Activated naive CD4-positive, alpha-beta T cell treated with Interleukin-2 at 50 U/mL for 16 hours (primary cell): ENCODE measurements at places on chromosomes 6 and 20.

GRCh38 chr6:52336919-52337561, 24.9 kb upstream of the PAQR8 start:
- DNase-seq = no peak

- no peak for DNase-seq
Observed at GRCh38 chr20:45818239-45818638, 5.8 kb downstream of the UBE2C start.

GRCh38 chr6:152004036-152004566, 196.6 kb downstream of the ESR1 start:
- no peak for DNase-seq

- no peak for DNase-seq
Observed at GRCh38 chr6:26305641-26305969, 59.4 kb upstream of the BTN3A2 start.

DNA sequence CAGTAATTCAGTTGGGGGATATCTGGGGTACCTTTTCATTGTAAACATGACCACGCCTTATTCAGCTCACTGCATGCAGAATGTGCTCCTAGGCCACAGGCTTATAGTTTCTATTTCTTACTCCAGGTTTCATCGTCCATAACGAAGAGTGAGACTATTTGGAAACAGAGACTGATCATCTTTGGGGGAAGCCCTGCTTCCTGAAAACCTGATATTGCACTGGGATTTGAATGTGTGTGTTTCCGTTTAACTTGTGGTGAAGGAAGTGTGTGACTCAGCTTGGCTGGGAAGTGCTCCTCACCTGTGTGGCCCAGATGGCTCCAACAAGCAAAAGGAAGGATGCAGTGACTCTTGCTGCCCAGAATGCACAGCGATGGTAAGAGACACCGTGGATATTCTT, 19.6 kb upstream of the LTV1 start:
- DNase-seq = no peak

GRCh38 chr20:370151-370600, 10.4 kb upstream of the TRIB3 start:
- DNase-seq = no peak

GRCh38 chr20:34773726-34774125, 51.7 kb downstream of the NCOA6 start:
- DNase-seq = no peak

DNA sequence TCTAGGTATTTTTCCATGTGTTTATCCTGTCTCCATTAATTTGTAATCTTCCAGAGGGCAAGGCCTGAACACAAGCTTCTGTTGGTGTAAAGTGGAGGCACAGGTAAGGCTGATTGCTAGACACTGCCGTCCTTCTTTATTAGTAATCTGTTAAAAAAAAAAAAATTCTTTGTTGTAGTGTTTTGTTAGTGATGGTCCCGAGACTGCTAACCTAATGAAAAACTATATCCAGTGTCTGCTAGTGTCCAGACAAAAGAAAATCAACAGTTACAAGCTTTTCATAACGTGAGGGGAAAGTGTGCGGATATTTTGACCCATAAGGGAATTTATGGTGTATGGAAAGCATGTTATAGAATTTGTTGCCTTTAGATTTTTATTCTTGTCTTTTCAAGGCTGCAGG, 4.2 kb upstream of the HIVEP1 start:
- DNase-seq = no peak

DNA sequence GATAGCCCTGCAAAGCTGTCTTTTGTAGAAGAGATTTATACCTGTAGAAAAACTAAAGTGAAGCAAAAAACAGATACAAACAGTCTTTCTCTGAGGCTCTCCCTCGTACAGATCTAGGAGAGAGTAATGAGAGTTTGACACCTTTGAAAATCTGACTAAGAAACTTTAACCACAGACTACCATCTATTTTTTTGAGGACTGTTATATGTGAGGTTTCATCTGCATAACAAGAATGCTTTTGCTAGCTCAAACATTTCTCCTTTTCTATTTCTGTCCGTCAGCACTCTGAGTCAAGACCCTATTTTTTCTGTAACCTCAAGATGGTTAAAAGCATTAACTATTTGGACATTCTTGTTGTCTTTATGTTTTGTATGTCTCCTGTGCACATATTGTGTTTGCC, 193.0 kb downstream of the BTBD3 start:
- DNase-seq = no peak

GRCh38 chr6:169803816-169804340, 52.5 kb downstream of the ERMARD start:
- DNase-seq = no peak

DNA sequence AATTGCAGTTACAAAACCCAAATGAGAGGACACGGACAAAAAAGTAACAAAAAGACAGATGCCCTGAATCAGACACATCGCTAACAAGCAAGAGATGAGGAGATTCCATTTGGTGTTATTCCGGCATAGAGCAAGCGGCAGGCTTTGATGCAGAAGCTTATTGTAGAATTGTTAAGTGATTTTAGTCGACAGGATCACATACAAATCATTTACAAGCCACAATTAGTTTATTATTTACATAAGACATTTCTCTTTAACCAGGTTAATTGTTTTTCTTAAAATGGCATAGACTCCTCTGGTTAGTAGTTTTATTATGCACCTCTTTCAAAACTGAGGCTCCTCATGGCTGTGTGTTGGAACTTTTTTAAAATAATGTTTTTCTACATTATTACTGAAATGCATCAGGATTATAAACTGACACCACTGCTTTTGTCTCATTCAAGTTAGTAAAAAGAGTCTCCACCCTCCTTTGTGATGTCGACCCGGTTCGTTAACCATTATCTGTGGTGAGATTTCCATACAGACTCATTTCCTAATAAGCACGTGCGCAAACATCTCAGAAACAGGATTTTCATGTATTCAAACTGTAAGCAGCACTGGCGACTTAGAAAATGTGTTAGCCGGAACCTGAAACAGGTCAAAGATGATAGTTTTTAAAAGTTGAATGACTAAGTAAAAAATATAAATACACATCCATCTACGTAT, 119.8 kb downstream of the COL12A1 start:
- no peak for DNase-seq

DNA sequence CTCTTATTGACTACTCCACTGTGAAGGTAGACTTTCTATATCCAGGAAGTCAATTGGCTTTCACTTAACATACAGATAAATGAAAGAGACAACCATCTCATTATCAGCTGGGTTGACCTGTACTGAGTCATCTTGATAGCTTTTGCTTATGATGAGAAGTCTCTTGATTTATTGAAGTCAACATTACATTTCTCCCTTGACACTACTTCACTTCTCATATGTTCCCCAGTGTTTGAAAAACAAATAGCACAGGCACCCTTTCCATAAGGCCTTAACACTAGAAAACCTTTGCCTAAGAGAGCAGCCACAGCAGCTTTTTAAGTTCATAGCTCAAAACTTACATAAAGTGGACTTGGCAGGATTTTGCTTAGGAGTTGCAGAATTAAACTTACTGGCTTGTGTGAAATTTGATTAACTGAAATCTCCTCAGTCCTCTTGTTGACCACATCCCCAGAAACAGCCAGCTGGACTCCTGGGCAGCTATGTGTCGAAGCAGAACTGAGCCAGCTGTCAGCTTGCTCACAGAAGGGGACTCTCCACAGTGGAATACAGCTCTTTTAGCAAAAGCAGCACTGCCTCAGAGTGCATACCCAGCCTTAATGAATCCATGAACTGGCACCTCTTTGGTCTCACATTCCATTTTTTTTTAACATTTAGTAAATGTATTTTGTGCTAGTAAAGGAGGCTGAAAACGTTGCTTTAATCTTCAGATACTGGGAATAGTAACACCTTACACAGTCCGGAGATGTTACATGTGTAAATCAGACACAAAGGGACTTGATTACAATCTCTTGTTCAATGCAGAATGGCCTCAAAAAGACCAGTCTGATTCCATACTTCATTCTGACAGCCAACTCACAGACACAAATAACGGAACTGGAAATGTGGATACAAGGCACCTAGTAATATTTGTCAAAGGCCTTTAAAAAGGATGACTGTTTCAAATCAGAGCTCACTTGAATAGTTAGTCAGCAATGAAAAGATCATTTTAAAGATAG, 1532.7 kb downstream of the HACE1 start:
- DNase-seq = no peak

DNA sequence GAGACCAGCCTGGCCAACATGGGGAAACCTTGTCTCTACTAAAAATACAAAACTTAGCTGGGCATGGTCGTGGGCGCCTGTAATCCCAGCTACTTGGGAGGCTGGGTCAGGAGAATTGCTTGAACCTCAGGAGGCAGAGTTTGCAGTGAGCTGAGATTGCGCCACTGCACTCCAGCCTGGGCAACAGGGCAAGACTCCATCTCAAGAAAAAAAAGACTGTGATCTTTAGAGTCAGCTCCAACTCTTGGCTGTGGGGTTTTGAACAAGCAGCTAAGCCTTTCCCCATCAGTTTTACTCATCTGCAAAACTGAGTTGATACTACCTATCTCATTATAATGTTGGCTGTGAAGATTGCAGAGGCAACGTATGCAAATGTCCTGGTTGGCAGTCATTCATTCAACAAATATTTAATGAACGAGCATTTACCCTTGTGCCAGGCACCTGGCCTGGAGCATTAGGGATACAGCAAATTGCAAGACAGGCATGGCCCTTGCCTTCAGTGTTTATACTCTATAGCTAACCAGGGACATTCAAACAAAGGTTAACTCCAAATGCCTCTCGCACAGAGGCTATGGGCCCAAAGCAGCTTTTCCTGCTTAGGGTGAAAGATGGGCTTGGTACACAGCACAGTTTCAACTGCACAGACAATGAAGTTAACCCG, 37.8 kb downstream of the ILRUN start:
- DNase-seq = no peak

- no peak for DNase-seq
Observed at GRCh38 chr6:39330057-39330456, 7.6 kb upstream of the KCNK16 start.

GRCh38 chr6:220721-221475, 71.4 kb upstream of the DUSP22 start:
- no peak for DNase-seq

- DNase-seq = no peak
Observed at GRCh38 chr20:31678389-31679356, 41.0 kb downstream of the COX4I2 start.

GRCh38 chr20:56760610-56761009, 131.5 kb downstream of the TFAP2C start:
- DNase-seq = no peak

DNA sequence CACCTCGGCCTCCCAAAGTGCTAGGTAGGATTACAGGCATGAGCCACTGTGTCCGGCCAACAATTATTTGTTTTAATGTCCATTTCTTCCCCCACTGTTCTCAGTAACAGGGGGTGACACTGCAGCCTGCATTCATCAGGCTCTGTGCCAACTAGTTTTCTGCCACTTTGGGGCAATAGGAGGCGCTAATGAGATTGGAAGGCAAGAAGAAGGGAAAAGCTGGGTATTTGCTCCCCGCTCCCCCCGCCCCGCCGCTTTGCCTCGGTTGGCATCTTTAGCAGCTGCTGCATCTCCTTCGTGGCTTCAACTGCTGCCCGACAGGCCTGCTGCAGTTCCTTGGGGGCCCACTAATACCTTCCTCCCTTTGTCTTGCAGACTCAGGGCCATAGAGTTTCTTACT, 35.0 kb upstream of the MDGA1 start:
- no peak for DNase-seq

- no peak for DNase-seq
Observed at GRCh38 chr6:117399924-117400323, 25.8 kb downstream of the ROS1 start.

GRCh38 chr20:4435225-4435624, 286.5 kb upstream of the PRND start:
- DNase-seq = no peak

DNA sequence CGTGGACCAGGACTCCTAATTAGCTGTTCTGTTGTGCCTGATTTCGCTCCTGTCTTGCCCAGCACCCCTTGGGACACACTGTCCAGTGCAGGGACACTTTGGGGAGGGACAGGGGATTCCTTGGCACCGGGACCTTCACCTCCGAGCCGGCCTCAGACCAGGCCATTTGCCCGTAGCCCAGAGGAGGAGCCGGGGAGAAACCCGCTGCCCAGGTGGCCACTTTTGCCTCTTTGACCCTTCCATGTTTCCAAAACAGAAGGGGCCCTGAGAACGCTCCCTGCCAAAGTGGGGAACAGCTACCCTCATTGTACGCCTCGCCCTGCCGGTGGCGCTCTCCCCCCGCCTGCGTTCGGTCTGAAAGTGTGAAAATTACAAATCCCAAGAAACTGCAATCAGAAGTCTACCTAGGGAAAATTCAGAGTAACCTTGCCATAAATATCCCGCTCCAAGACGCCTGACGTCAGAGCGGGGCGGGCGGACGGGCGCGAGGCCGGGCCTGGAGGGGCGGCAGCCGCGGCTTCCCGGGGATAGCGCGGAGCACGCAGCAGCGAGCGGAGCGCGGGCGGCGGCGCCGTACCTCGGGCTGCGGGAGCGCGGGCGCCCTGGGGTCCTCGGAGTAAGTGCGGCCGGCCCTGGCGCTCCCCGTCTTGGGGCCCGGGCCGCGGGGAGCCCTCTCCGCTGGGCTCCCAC, at the start of gene DAAM2:
Gene DAAM2, plus strand, starts transcription at position 527 of the 690 bp plus-strand sequence. CDS start 63,927 bp downstream, outside the sequence.
- no peak for DNase-seq

GRCh38 chr6:50608421-50608820, 104.9 kb upstream of the TFAP2D start:
- DNase-seq = no peak

DNA sequence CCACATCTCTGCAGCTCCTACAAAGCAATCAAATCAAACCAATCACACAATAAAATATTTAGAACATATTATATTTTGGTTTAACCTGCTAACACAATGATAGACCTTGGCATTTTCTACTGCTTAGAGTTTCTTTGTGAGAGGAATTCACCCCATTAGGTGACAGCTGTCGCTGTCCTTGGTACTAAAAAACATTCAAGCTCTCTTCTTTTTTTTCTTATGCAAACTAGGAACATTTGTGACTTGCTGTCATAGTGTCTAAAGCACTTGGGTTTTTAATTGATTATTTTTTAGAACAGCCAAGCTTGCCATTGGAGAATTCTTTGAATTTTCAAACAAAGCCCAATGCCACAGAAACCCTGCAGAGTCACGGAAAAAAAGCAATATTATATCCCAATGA, 46.4 kb downstream of the CNR1 start:
- DNase-seq = no peak

DNA sequence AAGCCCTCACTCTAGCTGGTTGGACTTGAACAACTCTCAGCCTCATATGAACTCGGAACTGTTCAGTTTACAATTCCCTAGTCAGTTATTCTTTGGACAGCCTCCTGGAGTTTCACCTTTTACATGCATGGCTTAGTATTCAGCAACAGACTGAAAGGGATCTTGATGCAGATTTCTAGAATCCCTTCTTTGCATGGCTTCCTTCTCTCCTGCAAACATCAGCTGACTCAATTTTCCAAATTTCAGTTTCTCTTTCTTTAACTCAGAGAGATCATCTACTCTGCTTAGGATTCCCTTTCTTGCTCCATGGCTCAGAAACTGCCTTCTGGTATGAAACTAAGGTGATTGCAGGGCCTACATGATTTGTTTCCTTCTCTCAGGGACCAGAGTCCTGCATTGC, 99.6 kb downstream of the CEP57L1 start:
- no peak for DNase-seq
